ENCODE measurements at places on chromosomes 2 and 18.
A peak's percentile ranks its signal among the peaks of the same experiment; 100 is the strongest.

- DNase-seq = no peak
Measured at GRCh38 chr2:176924909-176925534, 287.6 kb upstream of the HNRNPA3 start.

GRCh38 chr18:43539862-43540261, 262.6 kb upstream of the SYT4 start:
- DNase-seq = peak; percentile 72

GRCh38 chr18:27382567-27383216, 197.6 kb upstream of the CHST9 start:
- DNase-seq = no peak

DNA sequence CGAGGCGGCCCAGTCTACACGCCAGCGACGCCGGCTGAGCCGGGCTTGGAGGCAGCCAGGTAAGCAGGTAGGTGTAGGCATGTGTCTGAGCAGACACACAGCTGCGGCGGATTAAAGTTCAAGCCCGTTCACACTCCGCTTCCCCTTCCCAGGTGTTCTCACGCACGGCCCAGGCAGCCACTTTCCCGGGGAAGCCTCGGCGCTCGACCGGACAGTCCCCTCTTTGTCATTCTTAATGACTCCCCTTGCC, 367 bp downstream of the TGFA start:
- DNase-seq = no peak

DNA sequence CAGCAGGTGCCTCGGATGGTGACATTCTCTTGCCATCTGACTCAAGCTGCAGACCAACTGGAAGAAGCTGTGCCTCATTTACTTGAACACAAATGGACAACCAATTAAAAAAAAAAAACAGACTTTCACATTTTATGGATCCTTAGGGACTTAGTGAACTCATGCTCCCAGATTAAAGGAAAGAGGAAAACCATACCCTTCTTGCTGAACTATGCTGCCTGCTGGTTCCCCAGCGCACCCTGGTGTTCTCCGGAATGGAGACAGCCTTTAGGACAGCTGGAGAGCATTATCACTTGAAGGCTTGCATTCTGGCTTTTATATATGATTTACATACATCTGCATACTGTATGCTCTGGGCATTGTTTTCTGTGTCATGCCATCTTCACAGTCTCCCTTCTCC, 370.7 kb downstream of the SLC4A3 start:
- peak; percentile 79 for DNase-seq

Measured in fibroblast of skin of scalp (primary cell).